ENCODE measurements at places on chromosomes 16 and 17.

GRCh38 chr17:57215317-57215716, 41.0 kb upstream of the MSI2 start:
- no peak for DNase-seq

DNA sequence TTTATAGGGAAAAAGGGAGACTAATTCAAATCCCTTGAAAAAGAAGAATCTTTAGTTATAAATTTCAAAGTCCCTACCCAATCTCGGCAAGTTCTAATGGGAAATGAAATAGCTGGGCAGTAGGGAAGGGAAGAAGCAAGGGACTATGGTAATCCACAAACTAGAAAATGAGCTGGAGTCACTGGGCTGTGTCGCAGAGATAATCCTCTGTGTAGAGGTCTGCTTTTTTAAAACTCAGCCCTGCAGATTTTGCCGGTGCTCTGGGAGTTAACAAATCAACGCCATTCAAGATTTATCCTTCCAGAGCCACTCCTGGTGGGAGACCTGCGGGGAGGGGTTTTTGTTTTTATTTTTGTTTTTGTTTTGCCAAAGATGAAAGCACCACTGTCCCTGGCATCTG, 20.8 kb downstream of the SNX11 start:
- DNase-seq, result no peak

GRCh38 chr17:14245629-14246028, 9.0 kb upstream of the CDRT15 start:
- DNase-seq, result no peak

- no peak for DNase-seq
Observed at GRCh38 chr17:4968486-4969046, 949 bp upstream of the SPAG7 start.

DNA sequence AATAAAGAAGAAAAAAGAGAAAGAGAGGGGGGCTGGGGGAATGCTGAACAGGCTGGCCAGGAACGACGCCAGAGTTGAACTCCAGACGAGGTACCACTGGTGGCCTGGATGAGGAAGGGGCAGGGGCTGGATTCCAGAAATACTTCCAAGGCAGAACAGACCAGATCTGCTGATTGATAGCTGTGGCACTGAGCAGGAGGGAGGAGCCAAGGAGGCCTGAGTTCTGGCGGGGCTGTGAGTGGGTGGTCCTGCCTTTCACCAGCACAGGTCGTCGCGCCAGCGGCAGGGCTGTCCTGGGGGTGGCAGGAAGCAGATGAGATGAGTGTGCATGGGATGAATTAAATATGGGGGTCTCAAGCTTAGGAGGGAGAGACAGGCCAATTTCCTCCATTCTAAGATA, 5.5 kb downstream of the CCDC42 start:
- DNase-seq, result no peak

GRCh38 chr17:10474536-10474935, 5.2 kb upstream of the MYH4 start:
- no peak for DNase-seq

DNA sequence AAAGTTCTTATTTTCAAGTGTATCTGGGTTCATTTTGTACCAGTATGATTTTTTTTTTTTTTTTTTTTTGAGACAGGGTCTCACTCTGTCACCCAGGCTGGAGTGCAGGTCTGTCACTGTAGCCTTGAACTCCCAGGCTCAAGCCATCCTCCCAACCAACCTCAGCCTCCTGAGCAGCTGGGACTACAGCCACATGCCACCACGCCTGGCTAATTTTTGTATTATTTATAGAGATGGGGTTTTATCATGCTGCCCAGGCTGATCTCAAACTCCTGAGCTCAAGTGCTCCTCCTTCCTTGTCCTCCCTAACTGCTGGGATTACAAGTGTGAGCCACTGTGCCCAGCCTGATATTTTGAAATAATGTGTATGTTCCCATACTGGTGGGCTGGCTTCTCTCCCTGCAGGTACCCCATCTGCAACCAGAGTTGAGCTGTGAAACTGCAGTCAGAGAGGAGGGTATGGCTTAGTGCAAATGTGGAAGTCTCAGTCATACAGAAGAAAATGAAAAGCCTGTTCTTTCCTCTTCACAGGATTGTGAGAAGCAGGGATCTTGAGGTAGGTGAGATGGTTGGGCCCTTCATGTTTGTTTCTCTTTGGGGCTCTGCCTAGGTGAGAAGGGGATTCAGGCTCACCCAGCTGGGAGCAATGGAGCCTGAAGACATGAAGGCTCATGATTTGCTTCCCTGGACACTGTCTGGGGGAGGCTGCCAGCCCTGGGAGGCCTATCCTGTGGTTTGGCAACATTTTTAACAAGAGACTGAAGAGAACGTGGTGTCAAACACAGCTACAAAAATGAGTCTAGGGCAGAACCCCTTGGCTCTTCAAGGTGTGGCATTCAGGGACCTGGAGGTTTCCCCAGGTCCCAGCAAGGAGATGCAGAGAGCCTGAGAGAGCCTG, 41.3 kb upstream of the SIAH1 start:
- DNase-seq, result no peak

DNA sequence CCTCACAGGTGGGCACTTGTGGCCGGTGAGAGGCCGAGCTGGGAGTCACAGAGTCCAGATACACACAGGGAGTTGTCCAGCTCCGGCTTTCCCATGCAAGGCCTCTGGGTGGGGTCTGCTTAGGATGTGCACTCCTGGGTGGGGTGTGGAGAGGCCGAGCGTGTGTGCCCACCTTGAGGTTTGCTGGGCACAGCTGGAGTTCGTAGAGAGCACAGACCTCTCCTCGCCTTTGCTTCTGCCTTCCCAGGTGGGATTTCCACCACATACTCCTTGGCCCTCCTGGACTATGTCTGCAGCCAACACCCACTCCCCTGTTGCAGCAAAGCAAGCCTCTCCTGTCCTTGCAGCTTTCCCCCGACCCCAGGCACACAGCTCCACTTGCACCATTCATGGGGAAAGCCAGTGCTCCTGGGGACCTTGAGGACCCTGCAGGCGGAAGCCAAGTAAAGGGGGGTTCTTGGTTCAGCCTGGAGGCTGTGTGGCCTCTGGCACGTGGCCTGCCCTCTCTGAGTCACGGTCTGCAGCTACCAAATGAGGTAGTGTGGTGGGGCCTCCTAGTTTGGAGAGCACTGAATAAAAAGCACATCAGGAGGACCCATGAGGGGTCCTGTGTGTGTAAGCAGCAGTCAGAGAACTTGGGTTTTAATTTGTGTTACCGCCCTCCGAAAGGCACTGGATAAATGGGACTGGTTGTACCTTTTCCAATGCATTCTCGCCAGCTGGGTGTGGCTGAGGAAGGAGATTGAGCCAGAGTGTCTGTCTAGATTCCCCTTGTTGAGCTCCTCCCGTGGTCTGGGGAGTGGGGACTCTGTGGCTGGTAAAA, 31.5 kb downstream of the MPRIP start:
- DNase-seq, result no peak

DNA sequence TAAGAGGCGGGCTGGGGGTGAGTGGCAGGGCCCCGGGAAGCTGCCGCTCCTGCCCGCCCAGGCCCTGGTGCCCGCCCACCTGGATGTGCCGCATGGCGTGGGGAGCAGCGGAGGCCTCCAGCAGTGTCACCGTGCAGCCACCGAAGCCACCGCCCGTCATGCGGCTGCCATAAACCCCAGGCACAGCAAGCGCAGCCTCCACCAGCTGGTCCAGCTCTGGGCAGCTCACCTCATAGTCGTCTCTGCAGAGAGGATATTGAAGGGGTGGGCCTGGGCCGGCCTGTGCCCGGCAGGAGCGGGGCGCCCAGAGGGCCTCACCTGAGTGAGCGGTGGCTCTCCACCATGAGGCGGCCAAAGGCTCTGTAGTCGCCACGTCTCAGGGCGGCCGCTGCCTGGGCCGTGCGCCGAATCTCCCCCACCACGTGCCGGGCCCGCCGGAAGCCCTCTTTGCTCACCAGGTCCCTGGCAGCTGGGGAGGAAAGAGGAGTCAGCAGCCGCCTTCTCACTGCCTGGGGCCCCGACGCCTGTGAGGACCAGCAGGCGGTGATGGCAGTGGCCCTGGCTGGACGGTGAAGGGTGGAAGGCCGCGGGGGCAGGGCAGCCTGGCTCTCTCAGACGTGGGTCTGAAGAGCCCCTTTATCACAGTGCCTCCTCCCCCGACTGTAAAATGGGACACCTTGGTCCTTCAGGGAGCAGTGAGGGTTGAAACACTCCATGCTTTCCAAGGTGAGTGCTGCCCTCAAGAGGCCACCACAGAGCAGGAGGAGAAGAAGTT, 6.7 kb downstream of the GALK1 start:
- DNase-seq, result no peak

GRCh38 chr16:54253118-54253517, 33.5 kb downstream of the IRX3 start:
- DNase-seq, result no peak

GRCh38 chr16:89993971-89994370, 25.3 kb downstream of the DBNDD1 start:
- no peak for DNase-seq

- DNase-seq, result peak; percentile 40
Observed at GRCh38 chr16:720447-720989, 428 bp upstream of the ANTKMT start.

All from stimulated activated CD8-positive, alpha-beta memory T cell treated with anti-CD3 and anti-CD28 coated beads, Interleukin-7, amount 100 ng/mL, for 4 hours (primary cell).